Fibroblast of the aortic adventitia (primary cell): ENCODE measurements at places on chromosomes 16 and 17.
A peak's percentile ranks its signal among the peaks of the same experiment; 100 is the strongest.

DNA sequence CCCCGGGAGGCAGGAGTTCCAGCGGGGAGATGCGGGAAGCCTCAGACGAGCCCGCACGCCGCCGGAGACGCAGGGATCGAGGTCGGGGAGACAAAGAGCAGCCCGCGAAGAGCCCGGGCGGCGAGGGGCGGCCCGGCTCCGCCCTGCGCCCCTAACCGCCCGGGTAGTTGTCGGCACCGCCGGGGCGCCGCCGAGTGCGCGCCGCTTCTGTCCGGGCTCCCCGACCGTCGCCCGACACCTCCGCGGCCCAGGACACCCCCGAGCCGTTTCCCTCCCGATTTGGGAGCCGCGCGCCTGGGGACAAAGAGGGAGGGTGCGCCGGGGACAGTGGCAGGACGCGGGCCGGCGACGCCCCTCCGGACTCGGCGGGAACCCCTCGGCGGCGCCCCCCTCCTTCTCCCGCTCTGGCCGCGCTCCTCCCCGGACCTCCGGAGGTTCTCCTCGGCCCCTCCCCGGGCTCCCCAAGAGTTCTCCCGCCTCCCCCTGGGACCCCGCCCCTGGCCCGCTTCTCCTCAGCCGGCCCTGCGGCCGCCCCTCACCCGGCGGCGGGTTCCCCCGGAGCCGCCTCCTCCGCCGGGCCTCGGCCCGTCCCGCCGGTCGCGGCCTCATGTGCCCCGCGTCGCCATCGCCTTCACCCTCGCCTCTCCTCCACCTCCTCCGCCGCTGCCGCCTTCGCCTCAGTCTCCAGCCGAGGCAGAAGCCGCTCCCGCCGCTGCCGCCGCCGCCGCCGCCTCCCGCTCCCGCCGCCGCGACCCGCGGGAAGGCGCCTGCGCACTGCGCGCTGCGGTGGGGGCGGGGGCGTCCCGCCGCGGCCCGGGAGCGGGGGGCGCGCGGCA, at the start of gene GJC1:
GJC1 (minus strand) TSS at position 765 of the 836 bp plus-strand sequence. CDS start 24,470 bp downstream, outside the sequence.
- DNase-seq, result no peak

- no peak for DNase-seq
Observed at GRCh38 chr17:43782913-43783680, 2.9 kb downstream of the CFAP97D1 start.

DNA sequence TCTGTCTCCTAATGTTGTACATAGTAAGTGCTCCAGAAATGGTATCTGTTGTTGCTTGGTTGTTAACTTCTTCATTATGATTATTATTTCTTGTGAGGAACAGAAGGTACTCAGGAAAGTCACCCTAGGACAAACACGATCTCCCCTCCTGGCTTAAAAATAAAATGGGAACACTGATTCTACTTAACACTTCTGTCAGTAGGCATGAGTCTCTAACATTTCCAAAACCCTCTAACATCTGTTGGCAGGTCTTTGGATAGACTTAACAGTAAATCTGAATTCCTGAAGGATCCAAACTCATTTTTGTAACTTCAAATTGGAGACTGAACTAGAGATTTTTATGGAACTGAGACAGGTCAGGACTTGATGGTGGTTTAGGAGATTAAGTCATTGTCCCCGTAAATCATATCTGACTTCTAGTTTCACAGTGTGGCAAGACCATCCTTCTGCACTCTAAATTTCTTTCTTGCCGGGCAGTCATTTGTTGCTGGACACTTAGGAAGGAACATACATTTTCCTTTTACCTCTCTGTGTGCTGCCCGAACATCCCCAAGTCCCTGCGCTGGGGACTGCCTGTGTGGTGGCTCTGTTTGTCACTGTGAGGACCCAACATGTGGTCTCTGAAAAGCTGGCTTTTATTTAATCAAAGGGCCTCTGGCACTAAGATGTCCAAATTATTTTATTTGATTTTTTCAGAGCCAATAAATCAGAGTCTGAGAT, 149.9 kb downstream of the NPIPB5 start:
- DNase-seq, result no peak

GRCh38 chr16:21001262-21001661, 100.7 kb downstream of the LYRM1 start:
- DNase-seq, result peak; percentile 26

- no peak for DNase-seq
Observed at GRCh38 chr16:90010676-90011507, 8.4 kb downstream of the DBNDD1 start.

- DNase-seq, result no peak
Observed at GRCh38 chr16:58265480-58266052, 29.3 kb downstream of the PRSS54 start.

- no peak for DNase-seq
Observed at GRCh38 chr17:38460082-38460715, 31.9 kb downstream of the ARHGAP23 start.

- DNase-seq, result no peak
Observed at GRCh38 chr17:82076785-82077591, 11.4 kb upstream of the DUS1L start.

DNA sequence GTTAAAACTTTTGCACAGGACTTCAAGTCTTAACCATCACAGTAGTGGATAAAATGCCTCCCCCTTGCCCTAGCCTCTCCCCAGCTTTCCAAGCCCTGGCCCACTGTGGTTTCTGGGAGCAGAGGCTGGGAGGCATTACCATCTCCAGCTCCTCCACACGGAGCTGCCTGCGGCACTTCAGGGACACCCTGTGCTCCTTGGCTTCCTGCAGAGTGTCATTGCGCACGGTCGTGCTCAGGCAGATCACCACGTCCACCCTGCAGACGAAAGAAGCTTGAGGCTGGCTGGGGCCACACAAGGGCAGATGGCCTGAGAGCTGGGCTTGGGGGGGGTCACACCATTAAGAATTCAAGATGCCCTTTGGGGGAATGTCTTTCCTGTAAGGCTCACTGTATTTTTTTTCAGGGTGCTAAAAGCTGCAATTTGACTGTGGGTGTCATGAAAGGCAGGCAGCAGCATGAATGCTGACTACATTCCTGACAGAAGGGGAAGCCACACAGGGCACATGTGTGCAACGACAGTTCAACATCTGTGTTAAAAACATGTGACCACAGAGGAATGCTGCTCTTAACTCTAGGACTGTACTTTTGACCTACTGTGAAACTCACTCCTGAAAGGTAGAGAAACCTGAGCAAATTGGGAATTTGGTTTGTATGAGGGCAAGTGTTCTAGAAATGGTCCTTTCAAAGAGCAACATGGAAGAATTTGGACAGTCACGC, 47.7 kb upstream of the CLEC18B start:
- DNase-seq, result no peak

GRCh38 chr17:8994319-8994718, 27.0 kb upstream of the NTN1 start:
- DNase-seq, result peak; percentile 42

GRCh38 chr16:49278944-49279725, 2.5 kb downstream of the CBLN1 start:
- no peak for DNase-seq

DNA sequence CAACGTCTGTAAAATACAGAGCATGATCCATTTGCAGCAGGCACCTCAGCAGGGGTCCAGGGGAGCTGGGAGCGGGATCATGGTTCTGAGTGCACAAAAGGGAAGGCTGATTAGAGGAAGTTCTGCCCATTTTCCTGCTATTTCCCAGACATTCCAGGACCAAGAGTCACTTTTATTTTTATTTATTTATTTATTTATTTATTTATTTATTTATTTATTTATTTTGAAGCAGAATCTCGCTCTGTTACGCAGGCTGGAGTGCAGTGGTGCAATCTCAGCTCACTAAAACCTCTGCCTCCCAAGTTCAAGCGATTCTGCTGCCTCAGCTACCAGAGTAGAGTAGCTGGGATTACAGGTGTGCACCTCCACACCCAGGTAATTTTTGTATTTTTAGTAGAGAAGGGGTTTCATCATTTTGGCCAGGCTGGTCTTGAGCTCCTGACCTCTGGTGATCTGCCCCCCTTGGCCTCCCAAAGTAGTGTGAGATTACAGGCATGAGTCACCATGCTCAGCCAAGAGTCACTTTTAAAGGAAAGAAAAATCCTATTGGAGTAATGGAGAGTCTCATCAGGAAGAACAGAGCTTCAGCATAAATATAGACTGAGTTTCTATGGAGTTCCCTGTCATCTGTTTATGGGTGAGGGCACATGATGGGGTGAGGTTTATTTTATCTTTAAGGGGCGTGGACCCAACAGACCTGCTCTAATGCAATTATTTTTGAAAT, 355.2 kb downstream of the HAPSTR1 start:
- DNase-seq, result no peak

- no peak for DNase-seq
Observed at GRCh38 chr17:36188891-36189306, 7.7 kb downstream of the CCL3L1 start.

GRCh38 chr17:47650525-47651522, 1.1 kb downstream of the KPNB1 start:
- peak; percentile 95 for DNase-seq

DNA sequence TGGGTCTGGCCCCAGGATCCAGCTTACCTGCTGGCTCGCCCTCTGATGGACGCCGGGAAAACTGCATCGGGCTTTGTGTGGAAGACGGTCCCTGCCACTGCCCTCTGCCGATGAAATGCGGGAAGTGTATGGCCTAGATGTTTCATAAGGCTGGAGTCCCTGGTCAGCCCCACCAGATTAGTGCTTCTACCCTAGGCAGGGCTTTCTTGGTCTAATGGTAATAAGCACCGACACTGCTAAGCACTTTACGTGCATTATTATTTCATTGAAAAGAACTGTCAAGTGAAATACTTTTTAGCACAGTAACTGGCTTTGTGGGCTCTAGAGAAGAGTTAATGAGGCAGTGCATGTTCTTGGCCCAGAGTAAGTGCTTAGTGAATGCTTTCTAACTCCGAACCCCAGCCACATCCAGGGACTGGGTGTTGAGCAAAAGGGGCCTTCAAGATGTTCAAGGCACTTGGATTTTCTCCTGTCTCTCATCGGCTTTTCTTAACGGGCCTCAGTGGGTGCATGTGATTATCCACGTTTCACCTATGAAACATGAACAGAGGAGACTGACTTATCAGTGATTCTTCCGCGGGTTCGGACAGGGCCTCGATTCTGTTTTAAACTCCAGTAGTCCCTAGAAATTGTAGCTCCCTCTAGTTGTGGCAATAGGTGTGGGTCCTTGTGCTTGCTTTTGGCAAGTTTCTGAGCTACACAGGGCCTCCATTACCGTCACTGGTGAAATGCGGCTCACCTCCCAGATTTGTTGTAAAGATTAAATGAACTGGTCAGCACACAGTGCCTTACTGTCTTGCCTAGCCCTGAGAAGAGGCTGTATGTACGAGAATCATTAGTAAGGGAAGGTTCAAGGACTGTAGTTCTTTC, 6.6 kb downstream of the TRAF4 start:
- peak; percentile 93 for DNase-seq

DNA sequence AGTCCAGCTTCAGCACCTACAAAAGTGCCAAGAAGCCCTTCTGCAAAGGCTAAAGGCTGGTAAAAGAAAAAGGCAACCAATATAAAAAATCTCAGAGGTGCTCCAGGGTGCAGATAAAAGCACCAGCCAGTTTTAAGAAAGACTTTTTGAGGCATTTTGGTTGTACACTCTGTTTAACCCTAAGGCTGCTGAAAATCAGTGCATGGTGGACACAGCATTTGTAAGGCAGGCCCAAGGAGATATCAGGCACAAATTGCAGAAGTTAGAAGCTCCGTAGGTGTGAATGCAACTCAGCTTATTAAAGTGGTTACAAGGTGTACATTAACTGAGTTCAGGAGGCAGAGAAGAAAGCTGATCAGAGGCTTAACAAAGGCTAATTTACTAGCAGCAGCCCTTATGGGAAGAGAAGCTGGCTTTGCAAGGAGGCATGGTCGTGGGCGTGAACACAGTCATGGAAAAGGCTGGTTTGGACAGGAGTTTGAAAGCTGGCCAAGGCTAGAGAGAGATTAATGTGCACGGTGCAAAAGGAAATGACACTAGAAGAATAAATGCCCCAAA, 21.1 kb downstream of the ACSM1 start:
- DNase-seq, result no peak

DNA sequence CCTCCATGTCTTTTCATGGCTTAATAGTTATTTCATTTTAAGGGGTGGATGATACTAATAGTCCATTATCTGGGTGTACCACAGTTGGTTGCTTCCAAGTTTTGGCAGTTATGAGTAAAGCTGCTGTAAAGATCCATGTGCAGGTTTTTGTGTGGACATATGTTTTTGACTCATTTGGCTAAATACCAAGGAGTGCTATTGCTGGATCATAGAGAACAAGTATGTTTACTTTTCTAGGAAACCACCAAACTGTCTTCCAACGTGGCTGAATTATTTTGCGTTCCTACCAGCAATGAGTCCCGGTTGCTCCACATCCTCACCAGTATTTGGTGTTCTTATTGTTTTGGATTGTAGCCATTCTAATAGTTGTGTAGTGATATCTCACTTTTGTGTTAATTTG, 181.9 kb downstream of the SPECC1 start:
- peak; percentile 78 for DNase-seq

GRCh38 chr17:65638221-65638975, 77.0 kb upstream of the AXIN2 start:
- peak; percentile 27 for DNase-seq

GRCh38 chr17:9003355-9004131, 17.8 kb upstream of the NTN1 start:
- no peak for DNase-seq

GRCh38 chr17:78774453-78774852, 7.6 kb downstream of the CYTH1 start:
- DNase-seq, result peak; percentile 17

DNA sequence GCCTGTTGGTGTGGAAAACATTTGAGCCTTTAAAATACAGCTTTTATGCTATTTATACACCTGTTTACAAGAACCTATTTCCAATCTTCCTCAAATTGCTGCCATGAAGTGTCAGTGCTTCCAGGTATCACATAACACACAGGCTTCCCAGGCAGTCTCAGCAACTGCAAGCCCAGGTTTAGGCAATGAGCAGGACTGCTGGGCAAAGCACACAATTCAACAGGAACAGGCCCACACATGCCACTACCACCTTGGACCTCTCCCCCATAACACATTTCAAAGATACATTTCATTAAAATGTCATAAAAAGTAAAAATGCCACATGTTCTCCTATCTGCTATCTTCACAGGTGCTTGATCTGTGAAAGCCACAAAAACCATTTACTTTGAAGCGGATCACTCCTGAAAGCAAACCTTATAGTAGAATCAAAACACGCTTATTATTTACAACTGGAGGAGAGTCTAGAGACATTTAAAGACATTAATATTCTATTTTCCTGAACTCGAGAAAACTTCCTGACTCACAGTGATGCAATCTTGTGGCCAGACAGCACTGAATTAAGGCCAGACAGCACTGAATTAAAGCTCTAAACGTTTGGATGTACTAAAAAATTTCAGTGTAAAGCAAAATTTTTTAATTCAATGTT, 31.5 kb downstream of the ANKFY1 start:
- DNase-seq, result peak; percentile 81

GRCh38 chr17:68710035-68710780, 109.0 kb upstream of the FAM20A start:
- DNase-seq, result peak; percentile 92

- peak; percentile 9 for DNase-seq
Observed at GRCh38 chr17:75475851-75476250, 19.4 kb downstream of the TMEM94 start.

DNA sequence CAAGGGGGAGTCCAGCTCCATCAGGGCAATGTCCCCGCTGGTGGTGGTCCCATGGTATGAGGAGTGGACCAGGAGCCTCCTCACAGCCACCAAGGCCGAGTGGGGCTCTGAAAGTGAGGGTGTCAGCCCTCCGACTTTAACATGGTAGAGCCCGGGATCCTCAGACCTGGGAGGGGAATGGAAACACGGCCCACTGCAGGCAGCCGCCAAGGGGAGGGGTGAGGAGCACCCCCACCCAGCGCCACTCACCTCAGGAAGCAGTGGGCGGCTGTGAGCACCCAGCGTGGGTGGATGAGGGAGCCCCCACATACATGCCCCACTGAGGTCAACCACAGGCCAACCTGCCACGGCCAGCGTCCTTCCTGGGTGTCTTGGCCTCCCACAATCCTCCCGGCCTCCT, 10.8 kb downstream of the ZG16B start:
- DNase-seq, result no peak

GRCh38 chr16:57686577-57686976, 8.0 kb upstream of the DRC7 start:
- DNase-seq, result no peak
